Placental pericyte (primary cell): ENCODE measurements at places on chromosomes 7 and 10. TPM values are rescaled to one million over a fixed set of nuclear protein-coding genes. Genes with fewer than 3 reads are reported as not detected.

The DNAH11 gene
- under 0.01 TPM in 1 of 2 replicates, not detected in the other for total RNA-seq

The IFRD1 gene
- 47.5 and 98.9 TPM in 2 replicates for total RNA-seq

The DRGX gene
- not detected in 2 replicates for total RNA-seq

The BTAF1 gene
- 41.6 and 49.4 TPM in 2 replicates for total RNA-seq

The GRID2IP gene
- not detected in 2 replicates for total RNA-seq

The TAS2R40 gene
- not detected in 2 replicates for total RNA-seq

The RSPH10B gene
- total RNA-seq = under 0.01 TPM in 1 of 2 replicates, not detected in the other
